ENCODE measurements at places on chromosomes 7 and 10.

- DNase-seq, result no peak
Observed at GRCh38 chr7:41277561-41277960, 425.3 kb downstream of the INHBA start.

GRCh38 chr10:55283031-55283430 lies 482.0 kb upstream of the PCDH15 start:
- DNase-seq, result no peak

- DNase-seq, result no peak
Observed at GRCh38 chr7:116949941-116950801, 3.1 kb upstream of the ST7 start.

- no peak for DNase-seq
Observed at GRCh38 chr10:60009276-60009675, 102.9 kb upstream of the CCDC6 start.

DNA sequence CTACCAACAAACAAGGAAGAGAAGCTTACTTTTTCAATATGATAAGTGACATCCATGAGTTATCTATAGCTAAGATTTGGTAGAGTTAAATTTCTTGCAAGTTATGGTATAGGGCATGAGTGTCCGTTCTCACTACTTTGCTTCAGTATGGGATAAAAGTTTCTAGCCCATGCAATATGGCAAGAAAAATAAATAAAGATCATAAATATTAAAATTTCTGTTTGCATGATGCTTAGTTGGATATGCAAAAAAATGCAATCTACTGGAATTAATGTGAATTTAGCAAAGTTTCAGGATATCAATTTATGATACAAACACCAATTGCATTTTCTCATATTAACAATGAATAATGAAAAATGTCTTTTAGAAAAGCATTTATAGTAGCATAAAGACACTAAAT lies 148.7 kb upstream of the ADARB2 start:
- no peak for DNase-seq

DNA sequence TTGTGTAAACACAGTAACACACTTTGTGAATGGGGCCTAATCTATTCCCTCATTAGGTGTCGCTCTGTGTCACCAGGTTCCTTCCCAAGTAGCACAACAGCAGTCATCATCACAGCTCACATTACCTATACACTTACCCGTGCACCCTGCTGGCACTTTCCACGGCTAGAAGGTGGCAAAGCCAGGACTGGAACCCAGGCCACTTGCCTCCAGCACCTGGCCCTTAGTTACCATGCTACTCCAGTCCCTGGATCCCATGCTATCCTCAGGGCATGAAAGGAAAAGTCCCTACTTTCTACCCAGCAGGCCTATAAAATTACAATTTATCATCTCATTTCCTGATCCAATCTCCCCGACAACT lies 18.4 kb downstream of the SMURF1 start:
- no peak for DNase-seq

DNA sequence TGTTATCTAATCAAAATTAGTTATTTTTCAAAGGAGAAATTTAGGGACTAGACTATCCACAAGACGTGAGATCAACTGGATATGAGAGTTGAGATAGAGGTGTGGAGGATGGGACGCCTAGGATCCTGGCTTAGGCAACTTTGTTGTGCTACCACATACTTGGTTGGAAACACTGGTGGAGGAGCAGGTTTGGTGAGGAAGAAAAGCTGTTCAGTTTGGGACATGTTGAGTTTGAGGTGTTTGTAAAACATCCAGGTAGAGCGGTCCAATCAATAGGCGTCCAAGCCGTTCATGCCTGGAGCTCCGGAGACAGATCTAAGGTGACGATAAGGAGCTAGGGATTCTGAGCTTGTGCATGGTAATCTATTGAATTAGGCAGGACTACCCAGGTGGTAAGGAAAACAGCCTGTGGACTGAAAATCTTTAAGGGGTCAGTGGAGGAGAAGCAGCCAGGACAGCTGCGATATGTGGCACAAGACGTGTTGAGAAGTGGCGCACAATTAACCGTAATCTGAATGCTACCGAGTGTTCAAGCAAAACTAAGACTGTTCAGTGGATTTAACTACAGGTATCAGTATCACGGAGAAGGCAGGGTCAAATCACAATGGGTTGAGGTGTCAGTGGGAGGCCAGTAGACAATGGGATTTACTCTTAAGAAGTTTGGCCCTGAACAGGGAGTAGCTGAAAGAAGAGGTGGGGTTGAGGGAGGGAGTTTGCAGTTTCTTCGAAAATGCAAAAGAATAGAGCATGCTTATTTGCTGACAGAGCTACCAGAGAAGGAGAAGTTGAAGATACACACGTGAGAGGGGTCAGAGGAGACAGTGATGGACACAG lies 16.1 kb upstream of the TRPV6 start:
- no peak for DNase-seq

DNA sequence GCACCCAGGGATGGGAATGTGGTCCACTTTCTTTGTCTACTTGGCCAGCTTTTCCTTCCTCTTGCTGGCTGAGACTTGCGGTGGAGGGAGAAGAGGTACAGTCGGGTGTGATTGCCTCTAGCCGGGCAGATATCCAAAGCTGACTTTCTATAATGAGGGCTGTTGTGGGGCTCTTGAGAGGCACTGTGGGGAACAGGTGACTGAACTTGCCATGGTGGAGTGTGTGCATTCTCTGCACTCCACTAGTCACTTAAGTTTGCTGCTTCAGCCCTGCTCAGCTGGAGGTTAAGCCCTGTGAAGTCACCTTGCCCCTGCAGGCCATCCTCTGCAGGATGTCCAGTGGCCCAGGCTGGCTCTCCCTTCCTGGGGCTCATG lies 116.6 kb downstream of the AOAH start:
- DNase-seq, result no peak

- no peak for DNase-seq
Observed at GRCh38 chr7:148620749-148621359, 30.3 kb downstream of the C7orf33 start.

DNA sequence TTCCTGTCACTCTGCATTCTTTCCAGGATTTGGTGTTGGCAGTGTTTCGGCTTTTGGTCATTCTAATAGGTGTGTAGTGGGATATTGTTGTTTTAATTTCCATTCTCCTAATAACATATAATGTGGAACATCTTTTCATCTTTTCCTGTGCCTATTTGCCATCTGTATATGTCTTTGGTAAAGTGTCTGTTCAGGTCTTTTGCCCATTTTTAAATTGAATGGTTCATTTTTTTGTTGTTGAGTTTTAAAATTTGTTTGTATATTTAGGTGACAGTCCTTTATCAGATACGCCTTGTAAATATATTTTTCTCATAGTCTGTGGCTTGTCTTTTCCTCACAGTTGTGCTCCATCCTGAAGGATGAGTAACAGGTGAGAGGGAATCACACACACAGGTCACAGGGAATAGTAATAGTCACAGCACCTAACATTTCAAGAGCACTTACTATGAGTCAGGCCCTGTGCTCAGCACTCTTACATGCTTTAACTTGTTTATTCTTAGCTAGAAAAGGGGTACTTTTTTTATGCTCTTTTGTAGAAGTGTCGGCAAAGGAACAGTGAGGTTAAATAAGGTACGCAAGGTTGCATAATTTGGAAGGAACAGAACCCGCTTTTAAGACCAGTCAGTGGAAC lies 117.1 kb upstream of the GATA3 start:
- no peak for DNase-seq

DNA sequence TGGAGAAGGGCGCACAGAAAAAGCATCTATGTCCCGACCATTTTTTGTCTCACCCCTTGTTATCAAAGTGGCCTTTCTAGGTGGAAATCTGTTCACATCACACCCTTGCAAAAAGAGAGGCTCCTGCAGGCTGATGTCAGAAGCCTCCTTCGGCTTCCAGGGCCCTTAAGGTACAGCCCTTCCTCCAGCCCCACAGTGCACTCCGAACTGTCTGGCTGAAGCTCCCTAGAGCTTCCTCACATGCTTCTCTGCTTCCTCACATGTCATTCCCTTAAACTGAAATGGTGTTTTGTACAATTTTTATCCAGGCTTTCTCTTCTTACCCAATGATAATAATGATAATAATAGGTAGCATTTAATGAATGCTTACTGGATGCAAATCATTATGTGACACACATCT lies 210.3 kb downstream of the INHBA start:
- DNase-seq, result no peak

- DNase-seq, result no peak
Observed at GRCh38 chr7:139271718-139272628, 40.9 kb downstream of the UBN2 start.

- DNase-seq, result no peak
Observed at GRCh38 chr7:159175792-159176191, 31.1 kb upstream of the VIPR2 start.

DNA sequence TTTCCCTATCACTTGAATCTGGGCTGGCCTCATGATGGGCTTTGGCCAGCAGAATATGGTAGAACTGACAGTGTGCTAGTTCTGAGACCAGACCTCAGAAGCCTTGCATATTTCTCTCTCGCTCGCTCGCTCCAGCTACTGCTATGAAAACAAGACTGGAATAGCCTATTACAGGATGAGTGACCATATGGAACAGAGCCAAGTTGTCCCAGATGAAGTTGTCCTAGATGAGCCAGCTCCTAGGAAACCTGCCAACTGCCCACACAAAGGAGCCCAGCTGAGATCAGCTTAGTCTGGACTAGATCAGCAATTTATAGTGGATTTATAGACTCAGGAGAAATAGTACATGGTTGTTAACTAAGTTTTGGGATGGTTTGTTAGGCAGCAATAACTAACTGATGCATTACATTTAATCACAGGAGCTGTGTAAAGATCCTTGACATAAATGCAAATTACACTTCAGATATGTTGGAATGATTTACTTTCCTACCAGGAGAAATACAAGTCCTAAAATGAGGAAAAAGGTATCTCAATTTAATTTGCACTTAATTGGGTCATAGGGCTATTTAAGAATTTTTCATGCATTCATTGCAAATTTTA lies 6.8 kb upstream of the HECW1 start:
- DNase-seq, result no peak

GRCh38 chr7:123836656-123837055 lies 8.3 kb upstream of the HYAL4 start:
- DNase-seq, result no peak

DNA sequence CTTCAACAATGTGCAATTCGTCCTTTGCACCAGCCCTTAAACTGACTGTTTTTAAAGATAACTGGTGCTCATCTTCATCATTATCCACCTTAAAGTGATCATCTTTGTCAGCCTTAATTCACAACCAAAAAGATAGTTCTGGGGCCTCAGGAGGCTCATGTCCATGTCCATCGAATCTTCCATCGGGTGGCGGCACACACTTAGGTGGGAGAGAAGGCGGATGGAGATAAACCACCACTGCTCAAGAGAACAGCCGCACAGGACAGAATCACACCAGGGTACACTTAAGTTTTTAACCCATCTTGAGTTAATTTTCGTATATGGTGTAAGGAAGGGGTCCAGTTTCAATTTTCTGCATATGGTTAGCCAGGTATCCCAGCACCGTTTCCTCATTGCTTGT lies 24.8 kb downstream of the OIT3 start:
- no peak for DNase-seq

DNA sequence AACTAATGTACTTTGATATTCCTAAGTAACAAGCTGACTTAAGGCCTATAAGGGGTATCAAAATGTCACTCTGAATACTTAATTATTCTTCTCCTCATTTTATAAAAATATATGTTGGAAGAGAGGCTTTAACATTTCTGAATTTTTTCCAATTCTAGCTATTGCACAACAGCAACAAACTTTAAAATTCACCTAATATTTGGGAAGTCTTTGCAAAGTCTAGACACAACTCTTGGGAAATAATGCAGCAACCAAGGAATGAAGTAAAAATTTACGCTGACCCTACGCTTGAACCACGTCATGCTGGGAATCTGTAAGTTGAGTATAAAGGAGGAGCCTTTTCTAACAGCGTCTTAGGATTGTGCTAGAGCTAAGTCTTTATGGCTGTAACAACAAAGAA lies 243.9 kb upstream of the IMMP2L start:
- no peak for DNase-seq

GRCh38 chr10:21191512-21191911 lies 294.4 kb upstream of the NEBL start:
- no peak for DNase-seq

- DNase-seq, result no peak
Observed at GRCh38 chr10:28494420-28494819, 38.5 kb upstream of the WAC start.

DNA sequence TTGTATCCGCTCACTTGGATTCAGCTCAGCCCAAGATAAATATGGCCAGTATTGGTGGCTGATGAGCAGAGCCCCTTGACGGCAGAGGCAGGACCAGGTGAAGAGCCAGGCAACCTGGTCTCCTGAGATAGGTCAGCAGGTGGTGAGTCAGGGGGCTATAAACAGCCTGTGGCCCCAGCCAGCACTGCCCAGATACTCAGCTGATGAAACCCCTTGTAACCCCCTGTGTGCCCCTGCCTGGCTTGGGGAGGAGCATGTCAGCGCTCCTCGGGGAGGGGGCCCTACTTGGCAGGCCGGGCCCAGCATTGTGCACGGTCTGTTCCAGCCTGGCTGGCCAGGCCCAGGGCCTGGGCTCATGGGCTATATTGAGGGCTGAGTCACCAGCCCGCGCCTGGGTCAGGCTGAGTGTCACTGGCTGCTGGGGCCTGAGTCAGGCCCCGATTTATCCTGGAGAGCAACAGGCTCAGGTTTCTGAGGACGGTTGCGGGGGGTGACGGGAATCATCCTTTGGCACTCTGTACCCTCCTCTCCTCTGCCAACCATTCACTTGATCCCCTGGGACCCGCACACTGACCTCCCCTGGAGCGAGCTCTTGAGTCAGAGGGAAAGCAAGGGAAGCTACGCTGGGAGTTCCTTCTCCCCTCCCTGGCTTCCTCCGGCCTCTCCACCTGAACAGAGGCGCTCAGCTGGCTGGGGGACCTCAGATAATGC lies 2.8 kb upstream of the FLNC start:
- DNase-seq, result no peak

All from activated T-cell treated with anti-CD3 and anti-CD28 coated beads for 4 hours (primary cell).